NCI-H510A (cell line): ENCODE measurements at places on chromosomes 6 and 20.

DNA sequence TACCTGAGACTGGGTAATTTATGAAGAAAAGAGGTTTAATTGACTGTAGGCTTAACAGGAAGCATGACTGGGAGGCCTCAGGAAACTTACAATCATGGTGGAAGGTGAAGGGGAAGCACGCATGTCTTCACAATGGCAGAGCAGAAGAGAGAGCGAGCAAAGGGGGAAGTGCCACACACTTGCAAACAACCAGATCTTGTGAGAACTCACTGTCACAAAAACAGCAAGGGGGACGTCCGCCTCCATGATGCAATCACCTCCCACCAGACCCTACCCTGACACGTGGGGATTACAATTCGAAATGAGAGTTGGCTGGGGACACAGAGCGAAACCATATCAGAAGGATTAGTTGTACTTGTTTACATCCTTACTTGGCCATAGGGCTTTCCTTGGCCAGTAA, 49.7 kb downstream of the FIG4 start:
- DNase-seq: no peak

DNA sequence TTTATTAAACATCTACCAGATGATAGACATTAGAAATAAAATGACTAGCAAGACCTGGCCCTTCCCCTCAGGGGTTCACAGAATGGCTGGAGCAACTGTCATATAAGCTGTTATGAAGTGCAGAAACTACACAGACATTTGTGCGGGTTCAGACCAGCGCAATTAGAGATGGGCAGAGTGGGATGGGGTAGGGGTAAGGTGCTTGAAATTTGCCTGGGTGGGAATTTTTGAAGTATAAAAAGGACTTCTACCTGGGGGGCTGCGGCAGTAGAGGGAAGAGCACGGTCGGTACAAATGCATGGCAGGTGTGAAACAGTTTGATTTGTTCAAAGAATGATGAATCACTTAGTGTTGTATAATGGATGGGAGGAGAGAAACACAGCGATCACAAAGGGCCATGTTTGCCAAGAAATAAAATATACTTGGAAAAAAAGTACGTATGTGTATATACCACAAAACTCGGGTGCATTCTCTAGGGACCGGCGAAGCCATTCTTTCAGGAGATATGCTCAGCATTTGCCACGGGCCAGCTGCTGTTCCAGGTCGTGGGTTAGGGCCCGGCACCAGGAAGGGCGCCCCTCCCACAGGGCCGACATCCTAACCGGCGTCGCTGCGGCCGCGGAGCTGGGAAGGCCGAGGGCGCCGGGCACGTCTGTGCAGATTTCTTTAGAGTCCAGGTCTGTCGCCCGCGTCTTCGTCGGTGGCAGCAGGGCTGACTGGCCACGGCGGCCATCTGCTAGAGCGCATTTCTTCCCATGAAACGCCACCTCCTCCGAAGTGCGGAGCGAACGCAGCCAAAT, 809 bp upstream of the NOL7 start:
- DNase-seq: peak; percentile 33

GRCh38 chr6:25485821-25486534, 166.0 kb upstream of the SCGN start:
- DNase-seq: peak; percentile 31

GRCh38 chr6:5384276-5384675, 123.0 kb downstream of the FARS2 start:
- DNase-seq: no peak

DNA sequence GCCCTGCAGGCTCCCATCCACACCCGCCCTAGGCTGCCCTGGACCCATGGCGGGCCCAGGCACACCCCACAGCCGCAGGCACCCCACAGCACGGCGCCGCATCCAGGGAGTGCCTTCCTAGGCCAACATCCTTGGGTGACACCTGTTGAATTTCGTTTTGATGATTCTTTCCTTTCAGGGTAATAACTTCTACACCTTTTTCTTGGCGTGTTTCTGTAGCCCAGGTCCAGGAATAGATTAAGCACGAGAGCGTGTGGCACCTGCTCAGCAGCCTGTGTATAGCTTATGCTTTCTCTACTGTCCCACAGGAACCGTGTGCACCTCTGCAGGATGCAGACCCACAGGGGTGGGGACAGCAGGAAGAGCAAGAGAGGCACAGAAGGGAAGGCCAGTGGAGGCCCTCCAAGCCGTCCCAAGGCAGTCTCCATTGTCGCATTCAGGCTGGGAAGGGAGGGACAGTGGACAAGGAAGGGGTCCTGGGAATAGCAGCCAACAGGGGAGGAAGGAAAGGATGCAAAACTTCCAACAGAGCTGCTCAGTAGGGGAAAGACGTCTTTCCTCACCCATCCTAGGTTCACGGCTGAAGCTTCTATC, 118.1 kb upstream of the AFDN start:
- no peak for DNase-seq

- no peak for DNase-seq
Measured at GRCh38 chr6:3965071-3965718, 113.7 kb downstream of the FAM217A start.

DNA sequence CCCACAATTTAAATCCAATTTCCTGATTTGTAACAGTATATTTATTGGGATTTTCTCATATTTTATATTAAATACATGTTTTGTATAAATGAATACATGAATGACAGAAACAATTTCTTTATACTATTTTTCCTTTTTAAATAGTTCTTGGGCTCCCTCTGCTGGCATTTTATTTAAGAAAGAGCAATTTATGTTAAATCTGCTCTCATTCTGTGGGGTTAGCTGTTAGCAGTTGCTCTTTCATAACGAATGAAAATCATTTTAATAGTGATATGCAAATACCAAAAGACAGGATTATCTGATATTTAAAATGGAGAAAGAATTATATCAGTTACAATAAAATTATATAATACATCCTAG, 118.3 kb downstream of the RALGAPA2 start:
- DNase-seq: peak; percentile 7

DNA sequence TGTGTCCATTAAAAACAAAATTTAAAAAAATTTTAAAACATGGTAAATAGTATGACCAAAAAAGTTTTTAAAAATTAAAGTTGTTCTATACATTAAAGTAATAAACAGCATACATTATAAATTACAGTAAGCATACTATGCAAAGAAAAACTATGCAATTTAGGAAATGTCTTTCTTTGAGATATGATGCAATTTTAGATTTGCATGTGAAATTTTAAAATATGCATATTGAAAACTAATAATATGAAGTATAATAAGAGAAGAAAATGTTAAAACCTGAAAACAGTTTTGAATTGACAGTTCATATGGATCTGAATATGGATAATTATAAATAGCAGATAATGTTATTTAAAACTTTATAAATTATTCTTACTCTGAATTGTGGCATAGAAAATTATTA, 43.1 kb downstream of the ASCC3 start:
- DNase-seq: no peak

DNA sequence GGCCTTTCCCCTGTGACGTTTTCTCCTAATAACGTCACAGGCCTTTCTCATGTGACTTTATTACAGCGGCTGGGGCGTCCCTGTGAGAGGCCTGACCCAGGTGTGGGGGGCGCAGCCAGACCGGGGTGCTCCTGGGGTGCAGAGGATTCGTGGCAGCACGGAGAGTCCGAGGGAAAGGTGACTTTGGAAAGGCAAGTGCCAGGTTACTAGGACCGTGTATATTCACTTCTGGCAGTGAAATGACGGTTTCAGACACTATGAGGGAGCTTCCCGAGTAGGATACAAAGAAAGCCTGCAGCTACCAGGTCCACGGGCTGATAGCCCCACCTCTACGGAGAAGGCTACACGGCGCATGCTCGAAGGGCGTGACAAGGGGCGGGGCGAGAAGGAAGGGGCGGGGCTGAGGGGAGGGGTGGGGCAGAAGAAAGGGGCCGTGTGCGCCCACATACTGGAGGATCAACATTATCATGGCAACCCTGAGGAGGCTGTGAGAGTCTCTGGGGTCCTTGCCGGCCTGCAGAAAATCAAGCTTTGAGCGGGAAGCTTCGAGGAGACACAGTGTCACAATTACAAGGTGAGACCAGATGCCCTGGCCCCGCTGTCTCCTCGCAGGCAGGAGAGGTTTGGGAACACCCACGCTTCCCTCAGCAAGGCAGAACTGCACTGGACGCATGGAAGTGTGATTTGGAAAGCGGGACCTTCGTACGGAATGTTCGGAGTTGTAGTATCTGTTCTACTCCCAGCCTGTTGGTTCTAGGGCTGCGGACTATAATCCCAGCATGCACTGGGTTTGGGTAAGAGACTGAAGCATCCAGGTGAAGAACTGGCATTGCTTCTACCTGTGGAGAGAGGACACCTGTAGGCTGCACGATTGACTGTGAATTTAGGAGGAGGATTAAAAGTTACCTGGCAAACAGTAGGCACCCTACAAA, 54.4 kb upstream of the ZNF337 start:
- DNase-seq: no peak

DNA sequence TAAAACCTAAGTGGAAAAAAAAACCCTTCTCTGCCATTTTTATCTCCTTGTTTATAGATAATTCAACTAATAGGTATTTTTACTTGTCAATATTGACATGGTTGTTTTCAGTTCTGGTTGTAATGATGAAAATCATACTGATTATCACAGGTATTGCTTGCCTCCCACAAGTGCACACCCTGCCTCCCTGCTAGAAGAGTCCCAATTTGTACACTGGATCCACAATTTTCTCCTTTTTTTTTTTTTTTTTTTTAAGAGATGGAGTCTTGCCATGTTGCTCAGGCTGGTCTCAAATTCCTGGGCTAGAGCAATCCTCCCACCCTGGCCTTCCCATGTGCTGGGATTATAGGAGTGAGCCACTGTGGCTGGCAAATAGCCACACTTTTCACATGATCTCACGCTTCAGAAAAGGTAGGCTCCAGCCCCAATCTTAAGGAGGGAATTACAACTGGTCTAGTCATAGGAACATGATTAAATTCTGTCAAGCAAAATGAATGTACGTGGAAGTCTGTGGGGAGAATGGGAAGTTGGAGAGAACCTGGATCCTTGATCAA, 12.3 kb downstream of the DYNLT2 start:
- DNase-seq: no peak

DNA sequence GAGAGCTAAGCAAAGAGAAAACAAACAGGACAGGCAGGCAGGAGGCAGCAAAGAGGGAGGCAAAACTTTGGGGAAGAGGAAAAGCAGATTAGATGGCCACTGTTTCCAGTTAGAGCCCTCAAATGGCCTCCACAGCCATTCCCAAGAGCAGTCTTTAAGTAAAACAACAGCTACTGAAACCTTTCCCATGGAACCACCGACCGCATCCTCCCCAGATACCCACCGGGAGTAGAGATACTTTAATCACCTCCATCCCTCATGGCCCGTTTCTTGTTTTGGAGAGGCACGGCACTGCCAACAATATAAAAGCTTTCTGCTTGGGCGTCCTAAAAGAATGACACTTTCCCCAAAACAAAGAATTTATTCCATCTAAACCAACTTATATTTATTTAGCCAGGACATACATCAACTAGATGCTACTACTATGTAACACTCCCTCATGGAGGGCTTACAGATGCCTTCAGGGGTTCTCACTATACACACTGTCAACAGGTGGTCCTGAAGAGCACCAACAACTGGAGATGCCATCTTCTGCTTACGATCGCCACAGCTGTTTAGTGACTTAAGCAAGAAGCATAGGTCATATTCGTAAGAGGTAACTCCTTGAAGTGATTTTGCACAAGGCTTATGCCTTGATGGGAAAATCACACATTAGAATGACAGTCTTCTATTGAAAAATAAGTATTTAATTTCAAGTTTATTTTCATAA, 43.4 kb downstream of the CNKSR3 start:
- DNase-seq: no peak

DNA sequence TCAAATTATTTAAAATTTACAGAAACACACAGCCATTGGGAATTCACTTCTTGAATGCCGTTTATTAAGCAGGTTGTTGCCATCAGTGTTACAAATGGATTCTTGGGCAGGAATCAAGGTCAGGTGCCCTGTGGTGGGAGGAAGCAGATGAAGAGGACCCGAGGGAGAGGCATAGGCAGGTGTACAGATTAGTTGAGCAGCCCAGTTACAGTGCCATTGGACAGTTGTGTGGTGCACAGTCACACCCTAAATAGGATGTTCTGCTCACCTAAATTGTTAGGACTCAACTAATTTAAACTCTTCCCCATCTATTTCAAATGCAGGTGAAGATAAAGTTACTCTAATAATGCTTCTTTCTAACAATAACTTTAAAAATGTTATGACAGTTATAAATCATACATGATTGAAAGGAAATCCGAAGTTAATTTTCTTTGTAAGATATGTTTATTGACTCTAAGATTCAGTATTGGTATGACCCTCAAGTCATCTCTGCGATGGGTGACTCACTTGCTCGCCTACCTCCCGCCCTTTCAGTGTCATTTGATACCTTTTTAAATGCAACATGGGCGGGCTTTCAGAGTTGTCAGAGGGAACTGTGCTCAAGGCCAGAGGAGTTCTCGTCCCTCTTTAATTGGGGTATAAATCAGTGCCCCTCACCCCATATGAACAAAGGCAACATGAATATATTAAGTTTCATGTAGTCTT, 35.1 kb downstream of the DSE start:
- no peak for DNase-seq

- no peak for DNase-seq
Measured at GRCh38 chr20:34604980-34605788, 46.7 kb downstream of the MAP1LC3A start.

DNA sequence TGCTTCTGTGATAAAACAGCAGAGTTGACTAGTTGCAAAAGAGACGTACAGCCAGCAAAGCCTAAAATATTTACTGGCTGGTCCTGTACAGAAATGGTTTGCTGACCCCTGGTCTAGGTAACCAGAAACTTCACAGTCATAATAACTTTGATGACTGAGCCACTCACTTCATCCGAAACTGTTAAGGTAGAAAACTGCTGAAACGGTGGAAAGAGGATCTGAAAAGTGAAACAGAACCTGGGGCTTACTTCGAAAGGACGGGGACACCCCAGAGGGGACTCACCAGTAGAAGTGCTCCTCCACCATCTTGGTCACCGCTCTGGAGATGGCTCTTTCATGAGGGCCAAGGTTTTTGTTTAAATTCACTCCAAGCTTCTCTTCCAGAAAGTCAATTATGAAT, 16.4 kb downstream of the FAXC start:
- no peak for DNase-seq

DNA sequence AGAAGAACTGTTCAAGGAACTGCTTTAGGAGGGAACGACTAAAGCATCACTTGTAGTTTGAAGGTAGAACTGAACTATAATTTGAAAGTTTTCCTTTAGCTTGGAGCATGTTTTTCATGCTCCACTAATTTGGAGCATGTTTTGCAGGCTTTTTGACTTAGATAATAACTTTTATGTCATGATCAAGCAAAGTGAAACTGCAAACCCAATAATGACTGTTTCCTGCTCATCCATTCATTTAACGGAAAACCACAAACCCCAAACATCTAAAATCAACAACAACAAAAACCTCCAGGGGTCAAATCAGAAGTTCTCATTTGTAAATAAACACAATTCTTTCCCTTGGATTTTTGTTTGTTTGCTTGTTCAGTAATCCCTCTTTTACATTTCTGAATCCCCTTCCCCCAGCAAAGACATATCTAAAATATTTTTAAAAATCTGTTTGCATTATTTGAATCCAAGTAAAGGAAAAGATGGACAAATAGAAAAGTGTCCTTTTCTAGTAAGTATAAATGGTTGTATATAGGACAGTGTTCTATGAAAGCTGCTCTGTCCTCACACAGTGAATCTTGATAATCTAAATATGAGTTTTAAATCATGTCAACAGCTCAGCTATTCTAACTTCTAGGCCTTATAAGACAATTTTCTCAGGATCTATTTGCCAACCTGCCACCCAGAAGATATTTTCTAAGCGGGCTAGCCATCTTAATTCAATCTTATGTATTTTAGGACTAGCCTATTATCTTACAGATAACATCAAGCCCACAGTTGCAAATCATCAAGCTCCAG, 2.6 kb downstream of the SIM1 start:
- no peak for DNase-seq

- DNase-seq: no peak
Measured at GRCh38 chr20:57611586-57612311, 8.5 kb downstream of the ZBP1 start.

- no peak for DNase-seq
Measured at GRCh38 chr6:88899569-88900316, 63.7 kb downstream of the RNGTT start.
